OCI-M1 (cell line): ENCODE measurements at places on chromosomes 3 and 15.
A peak's percentile ranks its signal among the peaks of the same experiment; 100 is the strongest.

DNA sequence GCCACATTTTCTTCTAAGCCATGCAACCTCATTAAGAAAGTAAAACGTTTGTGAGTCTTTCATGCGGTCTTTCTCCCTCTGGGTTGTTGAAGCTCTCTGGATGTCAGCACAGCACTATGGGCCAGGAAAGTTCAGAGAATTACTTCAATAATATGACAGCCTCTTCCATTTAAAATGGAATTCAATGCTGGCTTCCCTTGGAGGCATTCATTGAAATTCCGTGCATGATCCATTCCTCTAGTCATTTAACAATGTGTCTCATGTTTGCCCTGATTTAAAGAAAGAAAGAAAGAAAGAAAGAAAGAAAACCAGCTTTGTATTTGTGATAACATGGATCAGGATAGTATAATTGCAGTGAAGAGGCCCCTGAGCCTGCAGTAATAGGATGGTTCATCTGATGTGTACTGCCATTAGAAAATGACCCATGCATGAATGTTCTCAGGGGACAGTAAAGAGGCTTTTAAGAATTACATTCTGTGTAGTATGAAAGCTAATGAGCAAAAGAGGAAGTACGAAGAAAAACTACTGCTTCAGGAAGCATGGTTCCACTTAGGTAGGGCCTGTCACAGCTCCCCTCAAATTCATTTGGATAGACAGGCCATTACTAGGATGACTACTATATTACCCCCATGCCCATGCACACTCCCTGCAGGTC is 146.0 kb downstream of the ARPP21 start:
- DNase-seq = peak; percentile 13

GRCh38 chr15:100601617-100602063 is 344 bp downstream of the LINS1 start:
- no peak for DNase-seq

GRCh38 chr3:150631515-150632221 is 28.5 kb downstream of the SELENOT start:
- peak; percentile 29 for DNase-seq

DNA sequence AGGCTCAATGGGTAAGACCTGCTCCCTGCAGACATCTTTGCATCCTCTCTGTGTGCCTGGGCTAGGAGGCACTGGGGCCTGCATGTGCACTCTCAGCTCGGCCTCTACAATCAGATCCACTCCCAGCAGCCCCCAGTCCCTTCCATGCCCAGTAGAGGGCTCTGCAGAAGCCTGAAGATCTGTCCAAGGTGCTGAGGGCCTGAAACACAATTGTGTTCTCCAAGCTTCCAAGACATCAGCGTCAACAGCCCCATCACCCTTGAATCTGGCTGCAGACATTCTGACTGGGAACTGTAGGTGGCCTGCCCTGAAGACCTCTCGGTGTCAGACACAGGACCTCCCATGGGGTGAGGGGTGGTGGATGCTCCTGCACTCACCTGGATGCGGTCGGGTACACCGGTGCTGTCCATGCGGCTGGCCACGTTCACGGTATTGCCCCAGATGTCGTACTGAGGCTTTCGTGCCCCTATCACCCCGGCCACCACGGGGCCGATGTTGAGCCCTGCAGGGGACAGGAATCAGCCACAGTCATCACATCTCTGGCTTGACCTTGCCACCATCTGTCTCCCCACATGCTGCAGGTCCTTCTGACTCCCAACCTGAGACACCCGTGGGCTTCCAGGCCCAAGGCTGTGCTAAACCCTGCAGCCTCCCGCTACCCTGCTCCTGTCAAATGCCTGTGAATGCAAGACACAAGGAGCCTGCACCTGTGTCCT is 84.7 kb downstream of the SEC22A start:
- DNase-seq = peak; percentile 80

GRCh38 chr15:77475001-77475400 is 54.3 kb downstream of the HMG20A start:
- DNase-seq = no peak

DNA sequence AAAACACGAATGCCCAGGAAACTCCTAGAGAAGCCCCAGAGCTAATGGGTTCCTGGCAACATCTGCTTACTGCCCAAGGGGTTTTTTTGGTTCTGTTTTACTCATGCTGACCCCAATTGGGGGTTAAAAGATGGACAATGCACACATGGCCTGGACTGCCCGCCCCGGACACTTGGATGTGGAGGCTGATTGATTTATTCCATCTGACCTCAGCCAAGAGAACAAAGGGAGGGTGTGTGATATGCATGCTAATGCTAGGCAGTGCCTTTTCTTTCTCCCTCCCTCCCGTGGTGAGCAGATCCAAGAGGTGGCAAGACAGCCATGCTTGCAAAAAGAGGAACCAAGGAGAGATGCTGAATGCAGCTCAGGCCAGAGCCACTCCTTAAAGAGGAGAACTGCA is 3.3 kb upstream of the LRTM1 start:
- peak; percentile 10 for DNase-seq

DNA sequence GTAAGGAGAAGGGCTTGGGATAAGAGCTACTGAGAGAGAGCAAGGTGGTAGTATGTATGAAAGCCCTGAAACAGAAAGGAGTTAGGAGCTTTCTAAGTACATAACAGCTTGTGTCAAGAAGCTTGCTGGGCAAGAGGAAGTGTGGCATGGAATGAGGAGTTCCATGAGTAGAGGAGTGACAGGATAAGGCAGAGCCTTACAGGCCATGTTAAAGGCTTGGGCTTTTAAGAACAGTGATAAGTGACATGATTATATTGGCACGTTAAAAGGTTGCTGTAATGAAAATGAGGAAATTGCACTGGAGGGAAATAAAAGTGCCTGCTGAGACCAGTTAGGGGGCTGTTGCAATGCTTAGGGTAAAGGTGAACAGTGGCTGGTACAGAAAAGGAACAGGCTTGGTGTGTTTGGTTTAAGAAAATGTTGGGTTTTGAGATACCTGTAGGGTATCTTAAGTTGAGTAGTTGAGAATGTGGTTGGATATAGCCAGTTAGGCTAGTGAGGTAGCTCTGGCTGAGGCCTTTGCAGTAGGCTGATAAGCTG is 49.0 kb downstream of the MEF2A start:
- DNase-seq = peak; percentile 81

- no peak for DNase-seq
Measured at GRCh38 chr3:66860771-66861170, 137.3 kb upstream of the KBTBD8 start.

GRCh38 chr3:152620395-152620794 is 214.5 kb upstream of the P2RY1 start:
- no peak for DNase-seq

- DNase-seq = peak; percentile 55
Measured at GRCh38 chr3:146747928-146748327, 142.8 kb upstream of the PLSCR5 start.

DNA sequence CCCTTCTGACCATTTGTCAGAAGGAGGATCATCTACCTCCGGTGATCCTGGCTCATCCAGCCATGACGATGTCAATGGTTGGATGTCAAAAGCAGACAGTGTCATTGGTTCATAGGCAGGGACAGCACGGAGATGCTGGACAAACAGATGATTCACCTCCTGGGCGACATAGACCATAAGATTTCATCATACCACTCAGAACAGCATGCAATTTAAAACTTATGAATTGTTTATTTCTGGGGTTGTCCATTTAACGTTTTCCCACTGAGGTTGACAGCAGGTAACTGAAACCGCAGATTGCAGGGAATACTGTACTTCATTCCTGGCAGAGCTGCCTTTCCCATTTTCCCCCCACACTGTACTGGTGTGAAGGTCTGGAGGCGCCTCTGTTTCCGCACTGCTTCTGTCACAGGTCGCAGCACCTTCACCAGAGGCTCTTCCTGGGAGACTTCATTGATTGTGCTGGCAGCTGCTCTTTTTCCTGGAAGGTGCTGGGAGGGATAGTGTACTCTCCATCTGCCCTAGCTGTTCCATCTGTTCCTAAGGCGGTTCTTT is 32.5 kb upstream of the TMOD3 start:
- no peak for DNase-seq
